ENCODE measurements at places on chromosomes 6 and 20.

DNA sequence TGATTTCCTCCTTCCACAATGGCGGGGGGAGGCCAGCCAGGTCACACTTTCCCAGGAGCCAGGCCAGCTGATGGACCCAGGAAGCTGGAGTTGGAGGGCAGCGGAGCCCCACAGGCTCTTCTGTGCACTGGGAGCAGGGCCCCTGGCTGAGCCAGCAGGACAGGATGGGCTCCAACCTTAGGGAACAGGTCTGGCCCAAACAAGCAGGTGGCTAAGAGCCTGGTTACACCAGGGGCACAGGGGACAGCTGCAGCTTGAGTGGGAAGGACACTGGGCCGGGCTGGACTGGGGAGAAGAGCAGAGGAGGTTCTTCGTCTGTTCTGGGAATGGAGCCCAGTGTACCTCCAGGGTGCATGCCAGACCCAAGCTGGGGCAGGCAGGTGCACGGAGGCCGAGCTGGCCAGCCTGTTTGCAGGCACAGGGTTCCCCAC, 102.3 kb downstream of the DLL1 start:
- no peak for DNase-seq

DNA sequence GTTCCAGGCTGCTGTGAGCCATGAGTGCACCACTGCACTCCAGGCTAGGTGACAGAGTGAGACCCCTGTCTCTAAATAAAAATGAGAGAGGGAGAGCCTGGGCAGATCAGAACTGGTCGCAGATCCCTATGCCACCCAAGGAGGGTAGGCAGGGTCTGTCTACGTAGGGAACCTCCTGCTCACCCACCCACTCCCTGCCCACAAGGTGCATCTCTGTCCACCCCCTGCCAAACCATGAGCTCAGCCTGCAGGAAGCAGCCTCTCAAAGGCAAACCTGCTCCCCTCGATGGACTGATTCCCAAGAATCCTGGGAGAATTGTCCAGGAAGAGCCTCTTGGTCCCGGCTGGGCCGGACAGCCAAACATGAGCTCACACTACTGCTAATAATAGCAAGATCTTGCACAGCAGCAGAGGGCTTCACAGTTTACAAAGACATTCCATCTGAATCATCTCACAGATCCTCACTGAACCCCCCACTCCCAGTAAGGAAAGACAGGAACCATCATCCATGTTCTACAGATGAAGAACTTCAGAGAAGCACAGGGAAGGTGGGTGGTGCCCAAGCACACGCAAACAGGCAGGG, 27.8 kb upstream of the TLDC2 start:
- DNase-seq: no peak

DNA sequence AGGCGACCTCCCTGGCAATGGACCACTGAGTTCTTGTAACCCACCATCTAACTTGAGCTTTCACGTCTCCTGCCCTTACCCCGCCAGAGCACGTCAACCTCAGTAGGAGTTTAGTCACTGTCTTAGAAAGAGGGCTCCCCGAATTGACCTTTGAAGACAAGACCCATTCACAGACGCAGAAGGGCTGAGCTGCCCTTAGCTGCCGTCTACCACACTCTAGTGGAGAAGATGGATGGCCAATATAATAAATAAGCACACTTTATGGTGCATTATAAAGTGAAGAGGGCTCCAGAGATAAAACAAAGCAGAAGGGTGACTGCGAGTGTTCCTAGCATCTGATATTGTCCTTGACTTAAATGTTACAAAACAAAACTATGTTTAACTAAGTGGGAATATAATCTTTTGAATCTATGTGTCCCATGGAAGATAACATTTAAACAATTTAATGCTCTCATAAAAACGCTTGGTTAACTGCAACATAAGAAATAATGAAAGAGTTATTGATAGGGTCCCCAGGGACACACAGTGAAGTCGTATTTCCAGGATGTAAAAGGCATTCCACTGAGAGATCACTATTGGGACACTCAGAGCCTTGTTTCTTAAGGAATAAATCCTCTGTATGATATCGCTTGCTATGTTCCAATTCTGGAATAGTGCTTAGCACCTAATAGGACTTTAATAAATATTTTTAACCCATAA, 261.1 kb downstream of the THBS2 start:
- DNase-seq: no peak

DNA sequence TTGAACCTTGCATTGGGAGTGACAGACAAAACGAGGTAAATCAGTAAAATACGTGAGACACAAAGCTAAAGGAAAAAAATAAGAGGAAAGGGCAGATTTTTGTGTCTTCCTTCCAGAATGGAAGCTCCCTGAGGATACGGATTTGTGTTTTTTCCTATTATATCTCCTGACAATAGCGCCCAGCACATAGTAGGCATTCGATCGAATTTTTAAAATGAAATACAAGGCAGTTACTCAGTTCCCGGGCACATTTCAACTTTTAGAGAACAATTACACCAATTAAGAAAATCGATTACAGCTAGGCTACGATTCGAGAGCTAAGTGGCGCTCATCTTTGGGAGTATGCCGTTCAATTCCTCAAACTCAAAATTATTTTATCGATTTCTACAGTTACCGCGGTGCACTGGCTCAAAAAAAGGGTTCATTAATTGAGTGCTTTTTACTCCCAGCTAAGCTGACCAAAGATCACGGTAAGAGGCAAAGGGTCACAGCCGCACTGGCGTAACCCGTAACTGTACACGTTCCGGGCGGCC, 443 bp downstream of the RMND1 start:
- DNase-seq: no peak

- no peak for DNase-seq
Measured at GRCh38 chr6:79467716-79468115, 69.5 kb downstream of the LCA5 start.

- DNase-seq: no peak
Measured at GRCh38 chr20:35939264-35939663, 15.0 kb downstream of the SCAND1 start.

- DNase-seq: no peak
Measured at GRCh38 chr20:47126709-47127108, 229.8 kb downstream of the ZMYND8 start.

GRCh38 chr6:14861491-14861943, 384.4 kb upstream of the JARID2 start:
- no peak for DNase-seq

DNA sequence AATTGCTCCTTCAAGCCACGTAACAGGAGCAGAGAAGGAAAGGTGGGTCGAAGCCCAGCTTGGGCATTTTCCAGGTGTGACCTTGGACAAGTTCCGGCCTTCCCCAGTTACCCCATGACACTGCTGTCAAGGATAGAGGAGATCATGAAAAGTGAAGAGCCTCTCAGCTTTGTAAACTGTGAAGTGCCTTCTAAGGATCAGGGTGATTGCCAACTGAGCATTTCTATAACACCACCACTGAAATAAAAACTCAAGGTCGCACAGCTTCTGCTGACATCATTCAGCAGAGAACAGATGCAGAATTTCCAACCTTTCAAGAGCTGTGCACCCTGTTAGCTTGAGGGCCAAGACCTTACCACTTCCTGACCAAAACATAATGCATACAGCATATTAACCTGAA, 24.0 kb upstream of the ZMYND8 start:
- no peak for DNase-seq

DNA sequence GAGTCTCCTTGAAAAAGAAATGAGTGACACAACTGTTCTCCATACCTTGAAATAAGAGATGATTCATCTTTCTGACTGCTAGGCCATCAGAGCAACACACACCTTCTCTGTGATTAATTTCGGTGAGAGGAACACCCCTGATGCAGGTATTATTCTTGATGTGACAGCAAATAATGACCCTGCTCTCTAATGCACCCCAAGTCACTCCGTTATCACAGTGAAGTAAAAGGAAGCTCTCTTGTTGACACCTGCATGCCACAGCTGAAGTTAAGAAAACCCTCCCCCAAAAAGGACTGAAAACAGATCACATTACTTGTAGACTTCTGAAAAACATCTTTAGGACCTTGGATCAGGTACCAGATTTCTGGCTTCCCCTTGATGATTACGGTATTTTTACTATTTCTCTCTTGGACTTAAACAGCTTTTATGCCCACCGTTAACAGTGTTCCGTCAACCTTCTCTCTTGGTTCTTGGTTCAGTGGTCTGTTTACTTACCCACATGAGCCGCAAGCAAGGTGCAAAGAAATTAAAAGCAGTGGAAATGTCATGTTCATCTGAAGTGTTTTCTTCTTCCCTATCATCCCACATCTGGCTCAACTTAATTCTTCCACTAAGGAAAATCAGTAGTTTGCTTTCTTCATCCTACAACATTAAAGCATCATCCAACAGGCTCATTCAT, 249.7 kb downstream of the GMPR start:
- no peak for DNase-seq

- DNase-seq: no peak
Measured at GRCh38 chr6:137095651-137096238, 51.0 kb upstream of the IL20RA start.

Measured in GM19239 (cell line).